ENCODE measurements at places on chromosomes 16 and 17.

DNA sequence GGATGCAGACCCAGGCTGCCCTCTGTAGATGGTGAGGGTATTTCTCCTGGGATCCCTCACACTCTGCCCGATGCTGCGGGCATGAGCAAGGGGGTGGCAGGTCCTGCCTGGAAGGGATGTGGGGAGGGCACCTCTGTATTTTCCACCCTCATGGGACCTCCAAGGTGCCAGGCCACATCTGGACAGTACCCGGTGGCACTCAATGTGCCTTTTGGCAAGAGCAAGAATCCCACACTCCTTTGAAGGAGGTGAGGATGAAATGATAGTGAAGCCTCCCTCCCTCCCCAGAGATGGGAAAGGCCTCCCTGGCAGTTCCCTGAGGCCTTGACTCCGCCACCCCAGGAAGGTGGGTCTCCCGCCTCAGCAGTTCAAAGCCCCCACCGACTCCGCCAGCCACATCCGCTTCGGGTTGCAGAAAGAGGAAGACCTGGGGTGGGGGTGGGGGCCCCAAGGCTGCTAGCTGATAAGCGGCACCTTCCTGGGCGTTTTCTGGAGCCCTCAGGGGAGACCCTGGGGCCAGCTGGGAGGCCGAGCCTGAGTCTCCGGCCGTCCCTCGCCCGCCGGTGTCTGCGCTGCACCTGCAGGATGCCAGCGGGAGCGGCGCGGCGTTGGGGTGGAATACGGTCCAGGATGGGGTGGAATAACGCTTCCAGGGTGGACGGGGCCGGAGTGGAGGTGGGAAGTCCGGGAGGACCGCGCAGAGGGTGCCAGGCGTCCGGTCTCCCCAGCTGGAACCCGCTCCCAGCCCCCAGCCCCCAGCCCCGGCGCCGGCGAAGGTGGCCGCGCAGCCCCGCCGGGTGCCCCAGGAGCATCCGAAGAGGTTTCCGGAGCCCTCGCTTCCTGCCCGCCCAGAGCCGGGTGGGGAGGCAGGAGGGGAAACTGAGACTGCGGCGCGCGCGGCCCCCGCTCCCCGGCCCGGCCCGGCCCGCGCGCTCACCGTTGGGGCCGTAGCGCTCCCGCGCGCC lies 718 bp downstream of the ATP2A3 start:
- no peak for DNase-seq

DNA sequence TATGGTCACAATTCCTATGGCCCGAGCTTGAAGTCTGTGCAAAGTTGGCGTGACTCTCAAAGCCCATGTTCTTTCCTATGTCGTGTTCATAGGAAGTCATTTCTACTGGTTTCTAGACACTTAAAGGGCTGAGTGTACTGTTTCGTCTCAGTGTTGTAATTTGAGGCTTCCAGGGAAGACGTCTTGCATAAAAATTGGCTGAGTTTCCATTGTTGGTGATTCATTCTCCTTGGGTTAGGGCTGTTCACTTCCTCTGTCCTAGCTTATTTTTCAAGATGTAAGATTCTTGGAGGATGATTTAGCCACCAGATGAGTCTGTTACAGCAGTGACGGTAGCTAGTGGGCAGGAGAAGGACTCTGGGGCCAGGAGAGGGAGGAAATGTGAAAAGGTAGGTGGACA lies 43.1 kb downstream of the PIK3R5 start:
- peak; percentile 39 for DNase-seq

DNA sequence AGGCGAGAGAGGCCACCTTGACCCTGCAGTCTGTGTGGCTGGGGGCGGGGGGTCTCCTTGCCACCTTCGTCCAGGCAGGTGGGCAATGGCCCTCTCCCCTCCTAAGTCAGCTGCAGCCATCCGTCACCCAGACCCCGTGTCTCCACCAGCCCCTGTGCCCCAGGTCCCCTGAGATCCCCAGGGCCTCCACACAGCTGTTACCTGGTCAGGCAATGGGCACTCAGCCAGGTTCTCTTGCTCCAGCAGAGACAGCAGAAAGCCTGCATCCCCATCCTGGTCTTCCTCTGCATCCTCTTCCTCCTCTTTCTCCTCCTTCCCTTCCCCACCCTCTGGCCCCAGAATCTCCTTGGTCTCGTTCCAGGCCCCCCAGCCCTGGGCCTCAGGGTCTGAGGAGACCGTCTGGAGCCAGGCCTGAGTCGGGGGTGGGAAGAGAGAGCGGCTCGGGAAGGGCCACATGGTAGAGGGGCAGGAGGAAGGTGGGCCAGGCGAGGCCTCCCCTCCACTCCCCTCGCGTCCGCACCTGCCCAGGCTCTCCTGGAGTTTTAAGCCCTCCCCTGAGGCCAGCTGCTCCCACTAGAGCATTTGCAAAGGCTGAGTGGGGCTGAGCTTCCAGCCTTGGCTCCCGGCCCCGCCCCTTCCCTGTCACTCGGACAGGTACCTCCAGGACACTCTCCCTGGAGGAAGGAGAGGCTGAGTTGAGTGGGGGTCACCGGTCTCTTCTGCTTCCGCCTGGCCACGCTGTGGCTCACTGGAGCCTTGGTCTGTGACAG lies at the start of gene PABPN1L:
TSS of gene PABPN1L (minus strand) at position 510 of the 770 bp plus-strand sequence. CDS start at position 456, 54 bp downstream.
- DNase-seq: no peak

DNA sequence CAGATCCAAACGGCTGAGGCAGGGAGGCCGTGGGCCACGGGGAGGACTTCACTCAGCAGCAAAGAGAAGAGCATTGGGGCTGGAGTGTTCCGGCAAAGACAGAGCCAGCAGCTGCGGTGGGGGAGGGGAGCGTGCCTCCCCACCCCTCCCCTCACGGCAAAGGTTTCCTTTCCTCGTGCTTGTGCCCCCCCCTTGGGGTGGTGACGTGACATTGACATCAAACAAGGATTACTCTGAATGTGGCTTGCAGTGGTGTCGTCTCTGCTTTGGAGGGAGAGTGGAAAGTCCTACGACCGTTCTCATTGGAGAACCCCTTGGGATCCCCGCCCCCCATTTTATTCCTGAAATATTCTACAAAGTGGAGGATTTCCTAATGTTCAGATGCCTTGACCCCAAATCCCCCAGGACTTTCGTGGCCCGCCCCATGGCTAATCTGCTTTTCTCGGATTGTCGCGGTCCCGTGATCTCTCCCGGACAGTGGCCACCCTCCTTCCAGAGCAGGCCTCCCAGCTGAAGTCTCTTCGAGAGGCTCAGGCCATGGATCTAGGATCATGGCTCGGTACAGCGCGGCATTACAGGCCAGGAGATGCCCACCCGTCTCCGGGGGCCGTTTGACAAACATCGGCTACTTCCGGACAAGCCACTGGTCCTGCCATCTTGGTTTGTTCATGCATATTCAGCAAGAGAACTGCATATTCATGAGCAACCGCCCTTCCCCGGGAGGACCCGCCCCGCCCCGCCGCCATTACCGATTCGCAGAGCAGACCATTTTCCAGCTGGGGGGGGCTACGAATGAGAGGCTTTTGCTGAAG lies 705 bp upstream of the POLR2A start:
- DNase-seq: peak; percentile 93

GRCh38 chr16:85193115-85193493 lies 80.8 kb upstream of the CIBAR2 start:
- DNase-seq: no peak

GRCh38 chr17:28524476-28525424 lies 18.6 kb downstream of the FOXN1 start:
- no peak for DNase-seq

DNA sequence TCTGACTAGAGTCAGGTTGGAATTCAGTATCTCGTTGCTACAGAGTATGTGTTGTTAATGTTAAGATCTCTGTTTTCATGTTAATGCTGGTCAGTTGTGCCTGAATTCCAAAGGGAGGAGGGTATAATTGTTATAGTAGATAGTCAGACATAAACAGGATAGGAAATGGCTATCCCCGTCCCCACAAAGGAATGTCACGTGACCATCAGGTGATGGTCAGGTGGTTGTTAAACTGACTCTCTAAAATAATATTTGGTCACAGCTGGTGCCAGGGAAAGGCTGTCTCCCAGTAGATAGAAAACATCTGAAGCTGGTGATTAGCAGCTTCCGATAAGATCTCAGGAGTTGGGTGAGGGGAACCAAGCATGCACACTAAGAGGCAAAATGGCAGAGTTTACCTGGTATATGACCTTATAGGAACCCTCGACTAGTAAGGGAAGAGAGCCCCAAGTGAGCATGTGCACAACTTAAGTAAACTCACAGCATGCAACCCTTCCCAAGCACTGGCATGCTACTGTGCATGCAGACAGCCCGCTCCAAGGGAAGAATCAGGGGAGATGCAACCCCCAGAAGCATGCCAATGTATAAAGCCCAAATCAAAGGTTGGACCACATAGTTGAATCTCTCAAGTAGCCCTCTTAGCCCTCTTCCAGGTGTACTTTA lies 27.4 kb upstream of the SLC6A2 start:
- no peak for DNase-seq

DNA sequence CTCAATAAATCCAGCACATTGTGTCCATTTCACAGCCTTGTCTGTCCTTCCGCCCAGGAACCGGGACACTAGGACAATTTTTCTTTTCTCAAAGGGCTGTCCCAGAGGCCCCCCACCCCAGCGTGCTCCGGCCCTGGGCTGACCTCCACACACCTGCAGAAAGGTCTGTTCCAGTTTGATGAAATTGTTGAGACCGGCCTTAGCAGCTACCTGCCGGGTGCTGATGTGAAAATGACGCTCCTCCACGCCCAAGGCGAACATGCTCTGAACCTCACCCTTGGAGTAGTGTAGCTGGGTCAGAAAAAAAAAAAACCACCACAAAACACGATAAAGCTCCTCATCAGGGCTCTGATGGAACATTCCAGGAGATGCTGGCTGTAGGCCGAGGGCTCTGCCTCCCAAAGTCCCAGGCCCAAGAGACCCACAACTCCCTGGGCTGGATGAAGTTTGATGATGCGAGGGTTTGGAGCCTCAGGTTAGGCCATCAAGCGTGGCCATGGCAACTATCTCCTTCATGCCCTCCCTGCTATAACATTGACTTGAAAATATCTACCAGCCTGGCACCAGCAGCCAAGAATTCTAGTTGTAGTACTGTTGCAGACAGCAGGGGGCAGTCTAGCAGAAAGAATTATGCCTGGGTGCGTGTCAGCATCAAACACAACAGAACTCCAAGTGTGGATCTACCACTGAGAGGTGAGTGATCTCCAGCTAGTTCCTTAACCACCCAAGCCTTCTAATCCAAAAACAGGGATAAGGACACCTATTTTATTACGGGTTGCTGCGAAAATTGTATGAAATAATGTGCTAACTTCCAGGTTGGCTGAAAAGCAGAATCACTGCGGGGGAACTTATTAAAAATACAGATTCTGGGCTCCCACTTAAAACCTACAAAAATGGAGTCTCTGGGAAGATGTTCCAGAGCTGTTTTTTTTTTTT lies 62.1 kb downstream of the RMI2 start:
- DNase-seq: peak; percentile 79

- DNase-seq: no peak
Measured at GRCh38 chr17:80937462-80938381, 53.9 kb upstream of the CHMP6 start.

- DNase-seq: no peak
Measured at GRCh38 chr17:78127239-78127887, 1.2 kb downstream of the TMC6 start.

DNA sequence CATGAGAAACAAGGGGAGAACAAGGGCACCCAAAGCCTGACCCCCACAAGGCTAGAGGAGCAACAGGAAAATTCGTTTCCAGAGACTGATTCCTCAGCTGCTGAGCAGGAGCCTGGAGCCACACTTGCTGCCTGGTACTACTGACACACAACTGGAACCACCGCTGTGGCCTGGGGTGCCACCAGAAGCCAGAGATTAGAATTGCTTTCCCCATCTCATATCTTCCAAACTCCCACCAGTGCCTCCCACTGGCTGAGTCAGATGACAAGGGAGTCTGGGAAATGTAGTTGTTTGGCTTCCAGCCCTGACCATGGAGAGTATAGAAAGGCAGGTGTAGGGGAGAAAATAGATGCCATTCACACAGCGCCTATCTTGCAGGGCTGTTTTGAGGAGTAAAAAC lies 4.1 kb upstream of the TMEM11 start:
- DNase-seq: no peak

DNA sequence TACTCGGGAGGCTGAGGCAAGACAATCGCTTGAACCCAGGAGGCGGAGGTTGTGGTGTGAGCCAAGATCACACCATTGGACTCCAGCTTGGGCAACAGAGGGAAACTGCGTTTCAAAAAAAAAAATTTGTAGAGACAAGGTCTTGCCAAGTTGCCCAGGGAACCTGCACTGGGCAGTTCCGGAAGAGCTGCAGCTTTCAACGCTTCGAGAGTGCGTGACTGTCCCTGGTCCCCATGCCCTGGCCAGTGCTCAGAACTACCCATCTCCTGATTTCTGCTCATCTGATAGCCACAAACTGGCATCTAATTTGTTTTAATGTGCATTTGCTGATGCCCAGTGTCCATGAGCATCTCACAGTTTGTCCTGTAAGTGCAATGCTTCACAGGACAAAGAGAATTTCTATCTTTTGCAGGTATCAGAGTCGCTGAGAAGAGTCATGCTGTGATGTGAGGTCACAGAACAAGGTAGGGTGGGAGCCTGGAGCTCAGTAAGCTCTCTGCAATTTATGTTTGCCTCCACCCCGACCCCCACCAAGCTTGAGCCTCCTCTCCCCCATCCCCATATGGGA lies 3.9 kb downstream of the ACTG1 start:
- no peak for DNase-seq

- DNase-seq: no peak
Measured at GRCh38 chr16:13770436-13770835, 149.5 kb upstream of the ERCC4 start.

DNA sequence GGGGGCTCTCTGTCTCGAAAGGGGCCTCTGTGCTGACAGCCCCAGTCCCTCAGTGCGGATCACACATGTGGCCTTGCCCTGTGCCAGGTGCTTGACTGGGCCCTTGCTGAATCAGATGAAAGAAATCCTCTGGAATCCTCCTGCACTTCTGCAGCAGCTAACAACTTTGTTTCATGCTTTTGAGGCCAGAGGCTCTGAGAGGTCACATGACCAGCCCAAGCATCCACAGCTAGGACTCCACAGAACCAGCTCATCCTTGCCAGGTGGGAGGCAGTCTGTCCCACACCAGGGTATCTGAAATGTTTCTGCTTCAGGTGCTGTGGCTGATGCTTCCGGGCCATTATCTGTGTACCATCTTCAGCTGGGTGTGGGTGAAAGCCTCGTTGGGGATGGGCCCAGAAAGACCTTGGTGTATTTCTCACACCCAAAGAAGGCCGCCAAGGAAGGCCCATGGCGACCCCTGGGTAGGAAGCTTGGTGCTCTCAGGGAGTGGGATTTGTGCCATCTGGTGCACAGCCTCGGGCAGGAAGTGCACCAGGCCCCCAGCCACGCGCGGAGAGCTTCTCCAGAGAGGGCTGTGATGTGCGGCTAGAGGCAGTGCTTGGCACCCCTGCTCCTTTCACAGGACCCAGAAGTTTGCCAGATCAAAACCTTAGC lies 143.8 kb downstream of the CLEC16A start:
- DNase-seq: no peak

GRCh38 chr16:85234310-85235204 lies 122.3 kb upstream of the CIBAR2 start:
- DNase-seq: peak; percentile 69

DNA sequence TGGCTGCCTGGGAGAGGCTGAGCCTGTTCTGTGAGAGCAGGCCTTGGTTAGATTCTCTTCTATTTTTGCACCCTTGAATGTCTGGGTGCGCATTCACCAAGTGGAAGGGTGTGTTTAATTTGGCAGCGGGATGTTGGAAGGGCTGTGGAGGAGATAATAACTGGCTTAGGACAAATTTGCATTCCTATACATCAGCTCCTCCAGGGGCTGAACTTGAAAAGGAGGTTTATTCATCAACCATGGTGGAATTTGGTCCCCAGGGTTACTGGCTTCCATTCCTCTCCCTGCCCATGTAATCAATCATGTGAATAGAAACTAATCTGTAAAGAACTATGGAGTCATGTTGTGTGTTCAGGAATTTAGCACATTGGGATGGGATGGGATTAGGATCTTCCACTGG lies 100.2 kb upstream of the FOXF1 start:
- DNase-seq: no peak

All from muscle of back (tissue), 13 donors.